ENCODE measurements at places on chromosomes 11 and 22.

GRCh38 chr11:70631624-70632047, 233.3 kb downstream of the CTTN start:
- DNase-seq: no peak

GRCh38 chr11:133173810-133174412, 358.4 kb downstream of the OPCML start:
- no peak for DNase-seq

DNA sequence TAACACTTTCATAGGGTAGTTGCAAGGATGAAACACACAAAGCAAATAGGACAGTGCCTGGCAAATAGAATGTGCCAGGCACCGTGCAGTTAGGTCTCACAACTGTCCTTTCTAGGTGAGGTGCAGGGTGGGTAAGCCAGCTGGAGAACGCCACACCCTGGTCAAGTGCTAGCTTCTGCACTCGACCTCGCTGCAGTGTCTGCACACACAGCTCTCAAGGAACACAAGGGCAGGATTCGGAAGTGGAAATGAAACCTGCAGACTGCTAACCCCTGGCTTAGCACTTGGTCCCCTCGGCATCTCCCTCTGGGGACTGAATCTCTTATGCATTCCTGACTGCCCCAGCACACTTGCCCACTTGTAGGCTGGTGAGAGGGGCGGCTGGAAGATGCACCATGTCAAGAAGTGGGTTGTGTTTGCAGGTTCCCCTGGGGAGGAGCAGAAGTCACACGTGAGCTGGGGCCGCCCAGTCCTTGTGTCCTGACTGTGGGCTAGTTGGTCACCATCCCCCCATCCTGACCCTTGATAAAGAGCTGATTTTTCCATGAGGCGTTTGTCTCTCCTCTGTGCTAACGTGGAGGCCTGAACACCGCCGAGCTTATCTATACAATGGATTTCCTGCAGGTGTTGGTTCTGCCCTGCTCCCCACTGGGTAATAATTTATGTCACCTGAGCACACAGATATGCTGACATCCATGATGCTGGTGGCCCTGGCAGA, 89.0 kb downstream of the MICAL2 start:
- no peak for DNase-seq

GRCh38 chr11:108618529-108618928, 25.0 kb upstream of the EXPH5 start:
- DNase-seq: no peak

DNA sequence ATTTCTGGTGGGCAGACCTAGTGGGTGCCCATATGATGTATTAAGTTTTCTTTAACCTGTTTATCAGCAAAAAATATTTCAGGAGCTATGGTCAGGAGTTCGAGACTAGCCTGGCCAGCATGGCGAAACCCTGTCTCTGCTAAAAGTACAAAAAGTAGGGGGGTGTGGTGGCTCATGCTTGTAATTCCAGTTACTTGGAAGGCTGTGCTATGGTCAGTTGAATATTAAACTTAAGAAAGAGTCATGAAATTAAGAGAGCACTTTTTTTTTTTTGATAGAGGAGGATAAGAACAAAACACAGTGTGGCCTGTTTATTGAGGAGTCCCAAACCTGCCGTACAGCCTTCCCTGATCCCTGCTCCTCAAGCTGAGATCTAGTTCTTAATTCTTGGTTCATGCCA, 29.8 kb downstream of the OR6Q1 start:
- no peak for DNase-seq

DNA sequence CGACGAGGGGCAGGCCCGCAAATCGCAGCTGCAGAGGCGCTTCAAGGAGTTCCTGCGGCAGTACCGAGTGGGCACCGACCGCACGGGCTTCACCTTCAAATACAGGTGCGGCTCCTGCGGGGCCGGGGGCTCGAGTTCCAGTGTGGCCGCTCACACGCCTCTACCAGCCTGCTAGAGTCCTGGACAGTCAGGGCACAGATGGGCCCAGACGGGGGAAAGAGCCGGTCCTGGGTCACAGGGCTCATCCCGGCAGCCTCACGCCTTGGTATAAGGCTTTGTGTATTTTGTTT, 506 bp downstream of the MCM5 start:
- DNase-seq: peak; percentile 21

DNA sequence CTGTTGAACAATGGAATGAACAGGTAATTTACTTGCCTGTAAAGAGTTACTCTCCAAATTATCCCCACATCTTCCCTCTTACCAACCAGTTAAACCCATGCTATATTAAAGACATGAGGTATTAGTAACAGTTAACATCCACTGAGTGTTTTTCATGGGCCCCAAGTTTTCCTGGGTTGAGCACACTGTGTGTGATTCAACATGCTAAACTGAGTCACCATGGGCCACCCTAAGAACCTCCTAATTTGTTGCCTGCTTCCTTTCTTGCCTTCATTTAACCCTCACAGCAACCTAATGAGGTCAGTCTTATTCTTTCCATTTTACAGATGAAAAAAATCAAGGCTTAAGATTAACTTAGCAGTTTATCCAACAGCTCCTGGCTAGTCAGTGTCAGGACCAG, 51.0 kb downstream of the GALNT18 start:
- DNase-seq: no peak

- DNase-seq: peak; percentile 57
Measured at GRCh38 chr11:765025-765801, 12.1 kb downstream of the GATD1 start.

DNA sequence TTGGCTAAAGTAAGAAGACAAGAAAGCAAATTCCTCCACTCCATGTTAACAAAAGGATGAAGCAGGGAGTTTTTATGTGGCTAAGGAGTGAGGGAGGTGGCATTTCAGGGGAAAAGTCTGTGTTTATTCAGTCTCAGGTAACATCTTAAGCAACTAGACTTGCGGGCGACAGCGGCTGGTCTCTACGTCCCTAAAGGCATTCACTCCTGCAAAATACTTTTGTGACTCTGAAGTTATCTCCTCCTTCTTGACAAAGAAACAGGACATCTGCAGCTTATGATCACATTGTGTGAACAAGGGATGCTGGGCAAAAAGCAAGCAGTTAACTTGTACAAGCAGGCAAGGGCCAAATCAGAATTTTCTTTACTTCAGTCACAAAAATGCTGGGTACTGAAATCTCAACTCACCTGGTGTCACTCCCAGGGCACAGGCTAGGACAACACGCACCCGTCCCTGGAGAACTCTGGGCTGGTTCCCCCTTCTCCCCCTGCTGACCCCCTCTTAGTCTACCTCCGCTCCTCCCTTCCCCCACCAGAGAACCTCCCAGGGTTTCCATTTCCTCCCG, 38.3 kb downstream of the IGLL5 start:
- DNase-seq: no peak

- no peak for DNase-seq
Measured at GRCh38 chr11:44174842-44175241, 79.4 kb downstream of the EXT2 start.

GRCh38 chr11:44319552-44320288, 9.8 kb upstream of the ALX4 start:
- no peak for DNase-seq

DNA sequence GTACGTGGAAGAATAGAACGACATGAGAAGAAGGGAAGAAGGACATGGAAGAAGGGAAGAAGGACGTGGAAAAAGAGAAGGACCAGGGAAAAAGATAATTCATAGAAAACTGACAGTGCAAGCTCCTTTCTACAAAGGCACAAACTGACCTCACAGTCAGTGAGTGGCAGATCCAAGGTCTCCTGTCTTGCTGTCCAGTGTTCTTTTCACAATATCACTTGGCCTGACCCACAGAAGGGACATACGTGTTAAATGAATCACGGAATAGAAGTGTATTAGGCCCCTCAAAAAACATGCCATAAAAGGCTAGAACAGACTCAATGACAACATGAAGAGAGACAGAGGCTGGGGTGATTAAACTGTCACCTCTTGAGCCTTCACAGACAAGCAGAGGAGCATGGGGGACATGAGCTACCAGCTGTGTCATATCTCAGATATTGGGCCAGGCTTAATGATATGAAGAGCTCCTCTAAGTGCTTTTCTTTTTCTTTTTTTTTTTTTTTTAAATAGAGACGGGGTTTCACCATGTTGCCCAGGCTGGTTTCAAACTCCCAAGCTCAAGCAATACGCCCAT, 4.6 kb downstream of the ASCC2 start:
- no peak for DNase-seq

GRCh38 chr11:71311176-71311925, 59.0 kb upstream of the SHANK2 start:
- no peak for DNase-seq

- no peak for DNase-seq
Measured at GRCh38 chr11:33463059-33463458, 205.9 kb downstream of the HIPK3 start.

- DNase-seq: no peak
Measured at GRCh38 chr22:46857885-46858143, 95.4 kb downstream of the TBC1D22A start.

- DNase-seq: no peak
Measured at GRCh38 chr11:116107229-116107628, 603.0 kb upstream of the CADM1 start.

DNA sequence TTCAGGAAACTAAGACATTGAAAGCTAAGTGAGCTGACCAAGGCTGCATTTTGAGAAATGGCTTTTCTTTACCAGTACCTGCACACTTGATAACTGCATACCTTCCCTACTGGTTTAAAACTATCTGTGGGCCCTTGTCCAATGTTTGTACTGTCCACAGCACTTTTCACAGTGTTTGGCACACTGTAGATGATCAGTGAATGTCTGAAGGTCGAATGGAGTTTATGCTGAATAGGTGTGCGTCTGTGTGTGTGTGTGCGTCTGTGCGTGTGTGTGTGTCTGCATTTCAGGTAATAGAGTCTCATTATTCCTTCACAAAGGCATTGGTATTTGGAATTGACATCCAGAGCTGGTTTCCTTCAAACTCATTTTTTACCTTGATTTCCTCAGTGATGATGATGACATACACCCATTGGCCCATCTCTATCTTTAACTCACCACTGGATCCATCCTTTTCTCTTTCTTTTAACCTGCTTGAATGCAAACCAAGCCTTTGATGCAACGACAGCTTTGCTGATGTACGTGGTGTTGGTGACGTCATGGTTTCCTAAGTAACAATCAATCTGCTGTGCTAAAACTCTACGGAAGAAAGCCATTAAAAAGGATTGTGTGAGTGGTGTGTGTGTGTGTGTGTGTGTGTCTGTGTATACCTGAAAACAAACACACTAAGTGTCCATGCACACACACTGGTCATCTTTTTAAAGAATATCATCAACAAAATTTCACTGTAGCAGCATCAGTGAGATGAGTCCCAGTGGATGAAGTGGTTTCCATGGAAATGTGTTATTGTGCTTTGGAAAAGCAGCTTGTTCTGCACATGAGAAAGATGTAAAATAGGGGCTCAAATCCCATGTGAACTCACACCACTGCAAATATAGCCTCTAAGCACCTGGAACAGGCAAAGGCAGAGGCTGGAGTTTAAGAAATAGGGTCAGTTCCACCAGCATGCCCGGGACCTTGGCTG, 490.2 kb upstream of the B3GAT1 start:
- DNase-seq: no peak

GRCh38 chr22:19962246-19962908, 20.8 kb upstream of the TXNRD2 start:
- DNase-seq: peak; percentile 31

- DNase-seq: no peak
Measured at GRCh38 chr11:66595245-66595904, 2.4 kb downstream of the CCS start.

GRCh38 chr11:24198481-24198880, 298.4 kb upstream of the LUZP2 start:
- no peak for DNase-seq

GRCh38 chr11:61032824-61033223, 61.3 kb downstream of the CD6 start:
- no peak for DNase-seq

- no peak for DNase-seq
Measured at GRCh38 chr11:124807201-124807600, 7.0 kb upstream of the MSANTD2 start.

DNA sequence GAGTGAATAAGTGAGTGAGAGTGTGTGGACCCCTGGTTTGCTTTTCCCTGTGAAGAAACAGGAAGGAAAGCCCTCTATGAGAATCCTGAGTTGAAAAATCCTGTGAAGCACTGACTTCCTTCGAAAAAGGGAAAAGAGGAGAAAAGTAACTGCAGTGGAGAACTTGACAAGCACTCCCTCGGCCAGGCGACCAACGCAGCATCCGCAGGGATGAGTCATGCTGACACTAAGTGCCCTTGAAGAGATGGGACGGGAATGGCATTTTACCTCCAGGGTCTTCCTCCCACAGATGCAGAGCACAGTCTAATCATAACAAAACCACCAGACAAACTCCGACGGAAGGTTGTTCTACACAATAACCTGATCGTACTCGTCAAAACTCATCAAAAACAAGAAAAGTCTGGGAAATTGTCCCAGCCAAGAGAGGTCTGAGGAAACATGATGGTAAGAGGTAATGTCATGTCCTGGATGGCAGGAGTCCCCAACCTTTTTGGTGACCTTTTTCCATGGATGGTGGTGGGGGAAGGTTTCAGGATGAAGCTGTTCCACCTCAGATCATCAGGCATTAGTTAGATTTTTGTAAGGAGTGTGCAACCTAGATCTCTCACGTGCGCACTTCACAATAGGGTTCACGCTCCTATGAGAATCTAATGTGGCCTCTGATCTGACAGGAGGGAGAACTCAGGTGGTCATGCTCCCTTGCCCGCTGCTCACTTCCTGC, 132.2 kb upstream of the B3GAT1 start:
- no peak for DNase-seq

GRCh38 chr11:315051-315481, 1.2 kb downstream of the IFITM1 start:
- DNase-seq: no peak

DNA sequence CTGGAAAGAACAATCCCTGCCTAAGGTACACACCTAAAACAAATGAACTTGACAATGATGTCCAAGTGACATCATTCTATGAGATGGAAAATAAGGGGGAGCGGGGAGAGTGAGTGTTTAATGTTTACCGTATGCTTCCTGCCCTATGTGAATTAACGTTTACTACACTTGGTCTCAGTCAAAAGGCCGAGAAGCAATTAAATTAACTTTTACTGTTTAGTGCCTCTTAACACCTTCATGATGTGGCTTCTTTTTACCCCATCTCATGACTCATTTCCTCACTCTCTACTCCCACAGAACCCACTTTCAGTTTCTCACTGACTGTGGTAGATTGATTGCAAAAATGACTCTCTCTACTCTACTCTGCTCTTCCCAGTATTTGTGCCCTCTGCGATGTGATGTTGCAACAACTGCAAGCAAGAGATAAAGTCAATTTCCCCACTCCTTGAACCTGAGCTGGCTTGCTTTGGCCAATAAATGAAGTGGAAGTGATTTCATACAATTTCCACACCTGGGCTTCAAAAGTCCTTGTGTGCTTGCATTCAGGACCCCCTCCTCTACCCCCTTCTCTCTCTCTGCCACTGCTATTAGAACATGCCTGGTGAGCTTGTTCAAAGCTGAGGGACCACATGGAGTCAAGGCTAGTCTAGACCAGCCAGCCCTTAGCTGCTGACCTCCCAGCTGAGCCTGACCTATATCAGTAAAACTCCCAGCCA, 11.6 kb upstream of the ALKBH3 start:
- DNase-seq: peak; percentile 2

Measured in activated effector memory CD4-positive, alpha-beta T cell treated with Interleukin-2 at 50 U/mL for 16 hours (primary cell).